Activated T-cell treated with anti-CD3 and anti-CD28 coated beads, Interleukin-2, amount 50 U/mL, for 24 hours (primary cell): ENCODE measurements at places on chromosomes 1 and 21.

DNA sequence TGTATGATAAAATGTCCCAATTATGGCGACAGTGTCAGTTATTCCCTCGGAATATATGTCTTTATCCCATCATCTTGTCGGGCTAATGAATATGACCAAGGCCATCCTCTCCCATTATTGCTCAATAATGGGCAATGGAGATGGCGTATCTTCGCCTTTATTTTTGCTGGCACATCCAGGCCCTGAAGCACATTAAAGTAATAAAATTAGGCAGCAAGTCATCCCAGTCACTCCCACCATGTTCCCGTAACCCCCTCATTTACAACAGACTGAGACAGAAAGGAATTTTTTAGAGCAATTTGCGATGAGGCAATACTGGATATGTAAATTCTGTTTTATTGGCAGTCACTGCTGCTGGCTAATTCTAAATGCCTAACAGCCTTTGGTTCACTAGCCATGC is 35.3 kb downstream of the CLIC6 start:
- peaks cover 34% of the 10 kb centered on the region for H3K27me3 ChIP-seq
- no peaks in the 10 kb centered on the region for H3K36me3 ChIP-seq
- H3K4me1 ChIP-seq = peaks cover 28% of the 10 kb centered on the region
- H3K4me3 ChIP-seq = no peak overlapping the region

- no peak overlapping the region for H3K27ac ChIP-seq
- peak; percentile 60 for DNase-seq
- no peak overlapping the region for H3K4me3 ChIP-seq
- H3K27me3 ChIP-seq = peaks cover 19% of the 10 kb centered on the region
Measured at GRCh38 chr1:17502326-17502778, 37.1 kb upstream of the ARHGEF10L start.

GRCh38 chr1:160460683-160461287 is 60.4 kb downstream of the VANGL2 start:
- DNase-seq = no peak
- H3K36me3 ChIP-seq = peaks cover 6% of the 10 kb centered on the region

GRCh38 chr1:83701355-83701754 is 297.6 kb downstream of the TTLL7 start:
- H3K4me3 ChIP-seq = no peak overlapping the region
- peaks cover 27% of the 10 kb centered on the region for H3K4me1 ChIP-seq
- DNase-seq = no peak
- no peaks in the 10 kb centered on the region for H3K36me3 ChIP-seq
- no peaks in the 10 kb centered on the region for H3K27me3 ChIP-seq
- H3K27ac ChIP-seq = no peak overlapping the region

DNA sequence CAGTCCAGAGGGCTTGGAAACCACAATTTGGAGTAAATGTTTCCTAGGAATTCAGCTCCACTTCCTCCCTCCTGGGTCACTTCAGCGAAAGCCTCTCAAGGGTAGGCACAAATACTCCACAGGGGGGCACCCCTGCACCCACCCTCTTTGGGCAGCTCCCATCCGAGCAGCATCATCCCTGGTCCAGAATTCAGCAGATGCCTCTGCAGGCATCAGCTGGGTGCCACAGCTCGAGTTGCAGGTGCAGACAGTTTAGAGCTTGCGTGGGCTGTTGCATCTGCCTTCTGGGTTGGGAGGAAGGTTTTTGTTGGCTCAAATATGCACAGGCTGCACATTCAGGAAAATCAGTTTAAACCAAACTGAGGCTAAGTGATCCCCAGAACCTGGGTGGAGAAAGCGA is 25.0 kb downstream of the KANK4 start:
- DNase-seq = no peak
- no peak overlapping the region for H3K27ac ChIP-seq
- H3K4me3 ChIP-seq = no peak overlapping the region
- peaks cover 13% of the 10 kb centered on the region for H3K4me1 ChIP-seq
- H3K36me3 ChIP-seq = no peaks in the 10 kb centered on the region

DNA sequence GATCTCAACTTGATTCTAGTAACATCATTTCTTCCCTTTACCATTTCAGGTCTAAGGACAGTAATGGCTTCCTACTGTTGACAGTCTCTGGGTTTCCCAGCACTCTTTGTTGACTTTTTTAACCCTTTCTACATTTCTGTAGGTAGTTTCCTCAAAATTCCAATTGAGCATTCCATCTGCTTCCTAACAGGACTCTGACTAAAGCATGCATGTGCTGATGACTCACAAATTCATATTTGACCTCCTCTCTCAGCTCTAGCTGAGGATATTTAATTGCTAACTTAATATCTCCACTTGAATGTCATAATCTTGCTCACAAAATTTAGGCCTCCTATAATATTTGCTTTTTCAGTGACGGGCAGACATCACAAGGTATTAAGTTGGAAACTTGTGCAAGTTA is 93.3 kb upstream of the ZNHIT6 start:
- H3K36me3 ChIP-seq = no peaks in the 10 kb centered on the region
- DNase-seq = no peak
- no peaks in the 10 kb centered on the region for H3K4me1 ChIP-seq
- H3K27ac ChIP-seq = no peak overlapping the region
- no peaks in the 10 kb centered on the region for H3K27me3 ChIP-seq

DNA sequence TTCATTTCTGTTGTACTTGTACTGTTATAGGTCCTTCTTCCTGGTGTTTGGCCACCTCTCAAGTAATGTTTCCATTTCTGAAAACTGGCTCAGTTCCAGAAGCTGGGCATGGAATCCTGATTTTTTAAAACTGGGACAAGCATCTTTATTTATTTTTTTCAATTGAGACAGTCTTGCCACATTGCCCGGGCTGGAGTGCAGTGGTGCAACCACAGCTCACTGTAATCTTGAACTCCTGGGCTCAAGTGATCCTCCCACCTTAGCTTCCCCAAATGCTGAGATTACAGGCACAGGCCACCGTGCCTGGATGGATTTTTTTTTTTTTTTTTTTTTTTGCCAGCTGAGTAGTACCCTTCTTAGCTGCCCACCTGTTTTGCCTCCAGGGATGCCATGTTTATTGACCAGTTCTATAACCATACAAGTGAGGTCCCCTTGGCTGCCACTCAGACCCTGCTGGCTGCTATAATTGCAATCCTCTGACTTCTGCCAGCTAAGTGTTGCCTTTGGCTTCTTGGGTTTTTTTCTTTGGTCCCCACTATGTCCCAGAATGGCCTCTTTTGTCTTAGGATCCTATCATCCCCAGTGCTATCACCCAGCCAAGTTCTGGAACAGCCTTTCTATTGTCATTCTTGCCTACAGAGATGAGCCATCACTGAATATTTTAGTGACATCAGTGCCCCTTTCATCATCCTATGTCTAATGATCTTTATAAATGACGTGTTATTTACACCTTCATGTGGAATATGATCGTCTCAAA is 3.9 kb upstream of the DIP2A start:
- H3K36me3 ChIP-seq = peaks cover 83% of the 10 kb centered on the region
- H3K27ac ChIP-seq = no peak overlapping the region
- no peak overlapping the region for H3K4me3 ChIP-seq

- no peaks in the 10 kb centered on the region for H3K4me1 ChIP-seq
- no peak overlapping the region for H3K27ac ChIP-seq
- no peak for DNase-seq
Measured at GRCh38 chr1:179767177-179767581, 24.1 kb downstream of the FAM163A start.

- H3K36me3 ChIP-seq = peaks cover 59% of the 10 kb centered on the region
- peaks cover 85% of the 10 kb centered on the region for H3K4me1 ChIP-seq
- H3K4me3 ChIP-seq = peak overlapping the region; percentile 92
- DNase-seq = no peak
Measured at GRCh38 chr1:207866471-207867135, 44.3 kb downstream of the CD34 start.

- H3K36me3 ChIP-seq = no peaks in the 10 kb centered on the region
- peak; percentile 38 for DNase-seq
- H3K4me3 ChIP-seq = no peak overlapping the region
- peak overlapping the region; percentile 69 for H3K27ac ChIP-seq
- H3K4me1 ChIP-seq = peaks cover 87% of the 10 kb centered on the region
Measured at GRCh38 chr1:109793486-109794318, 30.0 kb upstream of the EPS8L3 start.

DNA sequence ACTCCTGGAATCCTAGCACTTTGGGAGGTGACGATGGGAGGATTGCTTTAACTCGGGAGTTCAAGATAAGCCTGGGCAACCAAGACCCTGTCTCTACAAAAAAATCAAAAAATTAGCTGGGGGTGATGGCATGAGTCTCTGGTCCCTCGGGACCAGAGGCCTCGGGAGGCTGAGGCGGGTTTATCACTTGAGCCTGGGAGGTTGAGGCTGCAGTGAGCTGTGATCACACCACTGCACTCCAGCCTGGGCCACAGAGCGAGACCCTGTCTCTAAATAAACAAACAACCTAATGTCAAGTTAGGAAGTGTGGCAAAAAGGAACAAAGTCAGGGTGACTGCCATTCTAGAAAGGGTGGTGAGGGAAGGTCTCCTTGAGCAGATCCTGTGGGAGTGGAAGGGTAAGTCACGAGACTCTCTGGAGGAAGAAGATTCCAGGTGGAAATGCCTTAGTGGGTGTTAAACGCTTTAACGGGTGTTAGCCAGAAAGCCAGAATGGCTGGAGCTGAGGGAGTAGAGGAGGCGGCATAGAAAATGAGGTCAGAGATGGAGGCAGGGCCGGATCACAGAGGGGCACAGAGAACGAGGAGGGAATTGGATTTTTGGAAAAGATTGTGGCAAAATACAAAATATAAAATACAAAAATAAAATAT is 62.2 kb upstream of the ATP5PO start:
- no peak for DNase-seq
- peak overlapping the region; percentile 100 for H3K27ac ChIP-seq
- H3K4me1 ChIP-seq = peaks cover 77% of the 10 kb centered on the region
- no peak overlapping the region for H3K4me3 ChIP-seq

GRCh38 chr1:64826991-64827390 is 82.1 kb downstream of the RAVER2 start:
- no peak for DNase-seq
- H3K36me3 ChIP-seq = peaks cover 16% of the 10 kb centered on the region
- no peaks in the 10 kb centered on the region for H3K27me3 ChIP-seq
- H3K27ac ChIP-seq = peak overlapping the region; percentile 85
- H3K4me3 ChIP-seq = peak overlapping the region; percentile 14

- H3K27me3 ChIP-seq = no peaks in the 10 kb centered on the region
- H3K27ac ChIP-seq = no peak overlapping the region
- H3K36me3 ChIP-seq = no peaks in the 10 kb centered on the region
Measured at GRCh38 chr1:237416924-237417655, 375.1 kb downstream of the RYR2 start.

DNA sequence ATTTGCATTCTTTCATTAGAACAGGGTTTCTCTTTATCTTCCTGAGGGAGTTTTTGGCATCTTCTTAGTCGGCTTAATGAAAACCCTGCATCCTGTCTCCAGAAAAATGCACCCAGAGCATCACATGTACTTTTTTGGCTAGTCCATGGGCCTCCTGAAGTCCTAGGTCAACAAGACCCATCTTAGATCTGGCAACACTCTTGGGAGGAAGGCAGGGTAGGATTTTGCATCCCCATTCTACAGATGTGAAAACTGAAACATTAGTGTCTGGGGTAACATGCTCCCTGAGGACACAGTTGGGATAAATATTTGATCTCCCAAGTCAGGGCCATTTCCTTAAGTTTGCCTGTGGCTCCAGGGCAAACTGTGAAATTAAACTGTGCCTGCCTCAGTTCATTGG is 40.0 kb upstream of the HMGB4 start:
- H3K4me1 ChIP-seq = no peaks in the 10 kb centered on the region
- DNase-seq = no peak
- H3K27ac ChIP-seq = no peak overlapping the region
- H3K36me3 ChIP-seq = no peaks in the 10 kb centered on the region
- peaks cover 12% of the 10 kb centered on the region for H3K27me3 ChIP-seq
- H3K4me3 ChIP-seq = no peak overlapping the region
